Stimulated activated CD8-positive, alpha-beta memory T cell treated with anti-CD3 and anti-CD28 coated beads, Interleukin-4, amount 100 ng/mL, for 4 hours (primary cell): ENCODE measurements at places on chromosomes 4 and X.
A peak's percentile ranks its signal among the peaks of the same experiment; 100 is the strongest.

DNA sequence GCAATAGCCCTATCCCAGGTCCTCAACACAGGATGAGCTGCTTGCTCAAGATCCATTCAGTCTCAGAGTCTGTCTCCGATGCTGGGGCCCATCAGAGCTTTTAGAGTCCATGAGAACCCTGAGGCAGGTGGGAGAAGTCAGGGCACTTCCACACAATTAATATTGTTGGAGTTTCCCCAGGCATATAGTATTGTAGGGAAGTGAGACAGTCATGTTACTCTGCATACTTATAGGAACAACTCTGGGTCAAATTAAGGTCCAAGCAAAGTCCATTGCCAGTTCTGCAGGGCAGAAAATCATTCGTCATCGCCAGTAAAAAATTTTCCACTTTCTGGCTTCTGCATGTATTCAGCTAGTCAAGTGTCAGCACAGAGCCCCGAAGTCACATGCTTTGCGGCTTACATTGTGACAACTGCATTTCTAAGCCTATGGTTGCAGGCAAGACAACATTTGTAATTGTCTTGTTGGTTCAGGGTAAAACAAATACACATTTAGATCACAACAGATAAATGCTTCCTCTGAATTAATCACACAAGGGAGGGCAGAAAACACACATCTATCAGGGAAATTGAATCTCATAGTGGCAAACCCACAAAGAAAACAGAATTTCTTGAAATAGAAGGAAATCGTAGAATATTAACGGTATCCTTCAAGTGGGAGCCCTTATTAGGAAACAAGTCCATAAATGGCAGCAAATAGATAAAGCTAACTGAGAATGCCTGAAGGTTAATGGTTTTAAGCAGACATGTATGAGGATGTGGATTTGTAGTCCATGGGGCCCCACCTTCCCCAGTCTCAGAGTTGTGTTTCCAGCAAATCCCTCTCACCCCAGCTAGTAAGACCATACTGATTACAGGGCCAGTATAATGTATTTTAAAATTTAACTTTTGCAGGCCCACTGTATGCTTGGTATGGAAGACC lies 412.1 kb upstream of the RASGEF1B start:
- DNase-seq: no peak

- DNase-seq: peak; percentile 2
Observed at GRCh38 chr4:101730291-101731117, 60.0 kb upstream of the BANK1 start.

GRCh38 chr4:72564184-72564583 lies 4.8 kb downstream of the ADAMTS3 start:
- no peak for DNase-seq

DNA sequence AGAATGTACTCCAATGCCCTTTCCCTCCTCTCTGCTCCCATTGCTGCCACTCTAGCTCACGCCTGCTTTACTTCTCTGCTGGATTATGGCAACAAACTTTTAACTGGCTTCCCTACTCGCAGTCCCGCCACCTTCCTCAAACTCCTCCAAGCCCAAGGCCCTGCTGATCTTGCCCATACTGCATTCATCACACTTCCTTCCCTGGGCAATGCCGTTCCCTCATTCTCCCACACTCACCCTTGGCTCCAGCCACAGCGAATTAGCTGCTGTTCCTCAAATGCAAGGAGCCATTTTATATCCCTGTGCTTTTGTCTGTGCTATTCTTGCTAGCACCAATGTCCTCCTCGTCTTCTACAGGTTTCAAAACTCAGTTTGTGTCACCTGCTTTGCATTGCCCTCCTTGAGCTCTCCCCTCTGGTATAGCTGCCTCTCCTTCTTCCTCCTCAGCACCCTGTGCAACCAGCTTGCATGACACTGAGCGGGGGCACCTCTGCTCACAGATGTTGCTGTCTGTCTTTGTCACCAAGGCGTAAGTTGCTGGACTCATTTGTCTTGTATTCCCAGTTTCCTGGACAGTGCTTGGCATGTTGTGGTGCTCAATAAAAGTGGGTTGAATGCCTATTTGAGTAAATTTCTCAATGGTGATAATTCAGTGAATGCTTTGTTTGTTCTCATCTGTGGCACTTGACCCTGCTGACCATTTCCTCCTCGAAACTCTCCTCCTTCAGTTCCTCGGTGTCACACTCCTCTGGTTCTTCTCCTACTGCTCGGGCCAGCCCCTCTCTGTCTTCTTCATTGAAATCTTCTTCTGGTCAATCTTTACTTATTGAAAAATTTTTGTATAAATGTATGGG lies 22.4 kb upstream of the MGST2 start:
- DNase-seq: no peak

- DNase-seq: no peak
Observed at GRCh38 chr4:185916231-185916630, 104.2 kb upstream of the SORBS2 start.

GRCh38 chrX:119240356-119240755 lies 4.3 kb downstream of the PGRMC1 start:
- DNase-seq: no peak

DNA sequence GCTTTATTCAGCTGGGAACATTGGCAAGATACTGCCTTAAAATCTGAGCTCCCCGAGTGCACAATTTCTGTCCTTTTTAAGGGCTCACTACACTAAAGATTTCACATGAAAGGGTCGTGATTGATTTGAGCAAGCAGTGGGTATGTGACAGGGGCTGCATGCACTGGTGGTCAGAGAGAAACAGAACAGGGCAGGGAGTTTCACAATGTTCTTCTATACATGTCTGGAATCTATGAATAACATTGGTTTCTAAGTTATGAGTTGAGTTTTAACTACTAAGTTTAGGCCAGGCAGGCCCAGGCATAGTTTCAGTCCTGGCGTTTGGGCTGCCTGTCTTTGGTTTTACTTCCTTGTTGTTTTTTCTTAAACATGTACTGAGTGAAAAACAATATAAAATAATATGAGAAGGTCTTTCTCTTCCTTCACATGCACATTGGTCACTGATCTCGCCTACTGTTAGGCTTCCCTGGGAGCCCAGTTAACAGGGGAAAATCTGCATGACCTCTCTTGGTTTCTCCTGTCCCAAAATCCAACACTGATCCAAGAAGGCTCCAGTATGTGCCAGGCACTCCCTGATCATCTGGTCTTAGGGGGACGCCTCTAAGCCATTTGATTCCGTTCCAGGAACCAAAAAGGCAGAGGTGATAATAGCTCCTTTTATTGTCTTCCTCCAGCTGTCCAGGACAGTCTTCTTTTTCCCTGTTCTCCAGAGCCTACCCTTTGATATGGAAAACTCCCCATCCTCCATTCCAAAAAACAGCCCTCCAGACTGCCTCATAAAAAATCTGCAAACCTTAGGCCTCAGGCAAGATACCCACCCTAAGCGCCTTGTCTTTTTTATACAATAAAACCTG lies at the start of gene UGT2B17:
UGT2B17 (minus strand) TSS at position 51 of the 854 bp plus-strand sequence. CDS start 7,838 bp downstream, outside the sequence.
- DNase-seq: no peak

DNA sequence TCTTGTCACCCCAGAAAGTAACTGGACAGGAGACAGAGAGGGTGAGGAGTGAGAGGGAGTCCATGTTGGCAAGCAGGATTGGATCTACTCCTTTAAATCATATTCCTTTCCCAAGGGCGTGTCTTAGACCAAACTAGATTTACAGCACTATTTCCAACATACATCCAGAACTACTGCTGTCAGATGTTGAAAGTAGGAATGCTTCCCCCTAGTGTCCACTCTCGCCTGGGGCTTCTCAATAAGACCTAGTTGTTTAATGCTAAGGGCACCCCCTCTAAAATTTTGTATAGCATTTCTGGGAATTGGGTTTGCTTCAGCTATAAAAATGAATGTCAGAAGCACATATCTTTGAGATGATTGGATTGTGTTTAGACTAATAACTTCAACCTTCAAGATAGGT lies 13.3 kb downstream of the OFD1 start:
- DNase-seq: no peak

DNA sequence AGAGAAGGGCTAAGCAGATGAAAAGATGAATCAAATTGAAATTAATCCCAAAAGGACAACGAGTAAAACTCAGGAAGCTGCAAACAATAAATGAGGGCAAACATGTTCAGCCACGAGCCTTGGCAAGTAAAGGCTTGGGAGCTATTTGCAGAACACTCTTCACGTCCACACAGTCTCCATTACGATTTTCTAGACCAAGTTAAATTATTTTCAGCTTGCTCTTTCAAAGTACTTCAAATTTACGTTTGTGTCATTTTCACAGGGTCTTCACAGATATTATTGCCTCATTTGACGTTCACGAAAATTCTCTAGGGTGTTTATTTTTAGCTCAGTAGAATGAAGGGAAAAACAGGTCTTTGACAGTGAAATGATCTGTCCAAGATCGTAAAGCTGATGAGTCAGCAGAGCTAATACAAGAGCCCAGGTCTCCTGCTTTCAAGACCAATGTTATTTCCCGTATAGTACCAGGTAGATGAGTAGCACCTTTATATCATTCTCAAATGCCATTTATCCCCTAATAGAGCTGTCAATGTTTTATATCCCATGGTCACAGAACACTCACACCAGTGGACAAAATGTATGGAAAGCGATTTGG lies 20.9 kb downstream of the KLB start:
- no peak for DNase-seq

- DNase-seq: no peak
Observed at GRCh38 chr4:53730031-53730805, 138.9 kb upstream of the LNX1 start.

DNA sequence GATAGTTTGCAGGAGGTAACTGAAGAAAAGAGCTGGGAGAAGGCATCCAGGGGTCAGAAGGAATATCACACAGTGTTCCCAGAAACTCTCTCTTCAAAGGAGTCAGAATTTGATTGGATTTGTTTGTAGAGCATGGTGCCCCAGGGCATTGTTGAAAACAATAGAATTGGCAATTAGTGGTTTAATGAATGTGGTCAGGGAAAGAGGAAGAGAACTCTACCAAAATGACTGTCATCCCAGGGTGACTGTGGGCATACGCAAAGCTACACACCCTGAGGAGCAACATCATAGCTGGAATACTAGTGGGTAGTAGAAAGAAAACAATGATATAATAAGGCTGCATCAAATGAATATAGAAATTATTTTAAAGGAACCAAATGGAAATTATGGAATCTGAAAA lies 21.5 kb downstream of the TNIP2 start:
- DNase-seq: no peak

DNA sequence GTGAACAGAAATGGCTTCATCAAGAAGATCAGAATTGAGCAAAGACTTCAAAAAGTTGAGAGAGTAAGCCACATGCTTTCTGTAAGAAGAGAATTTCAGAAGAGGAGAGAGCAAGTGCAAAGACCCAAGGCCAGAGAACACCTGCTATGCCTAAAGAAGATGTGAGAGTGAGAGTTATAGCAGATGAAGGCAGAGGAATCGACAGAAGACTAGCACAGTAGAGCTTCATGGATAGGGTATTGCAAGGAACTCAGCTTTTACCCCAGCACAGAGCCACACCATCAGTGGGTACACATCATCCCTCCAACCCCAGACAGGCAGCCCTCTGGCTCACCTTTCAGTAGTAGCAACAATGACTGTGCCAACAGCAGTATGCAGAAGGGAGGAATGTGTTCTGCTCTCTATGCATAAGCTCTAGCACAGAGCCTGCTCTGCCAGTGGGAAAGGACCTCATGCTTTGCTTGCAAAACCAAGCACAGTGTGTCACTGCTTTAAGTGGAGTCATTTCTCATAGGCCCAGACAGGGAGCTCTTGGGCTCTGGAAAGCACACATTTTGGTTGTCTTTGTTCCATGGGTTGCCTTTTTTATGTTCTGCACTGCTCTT lies 318.6 kb downstream of the NAF1 start:
- DNase-seq: no peak

- DNase-seq: no peak
Observed at GRCh38 chr4:18508786-18509185, 487.2 kb upstream of the LCORL start.

GRCh38 chrX:41759817-41760216 lies 35.8 kb downstream of the GPR82 start:
- DNase-seq: no peak

DNA sequence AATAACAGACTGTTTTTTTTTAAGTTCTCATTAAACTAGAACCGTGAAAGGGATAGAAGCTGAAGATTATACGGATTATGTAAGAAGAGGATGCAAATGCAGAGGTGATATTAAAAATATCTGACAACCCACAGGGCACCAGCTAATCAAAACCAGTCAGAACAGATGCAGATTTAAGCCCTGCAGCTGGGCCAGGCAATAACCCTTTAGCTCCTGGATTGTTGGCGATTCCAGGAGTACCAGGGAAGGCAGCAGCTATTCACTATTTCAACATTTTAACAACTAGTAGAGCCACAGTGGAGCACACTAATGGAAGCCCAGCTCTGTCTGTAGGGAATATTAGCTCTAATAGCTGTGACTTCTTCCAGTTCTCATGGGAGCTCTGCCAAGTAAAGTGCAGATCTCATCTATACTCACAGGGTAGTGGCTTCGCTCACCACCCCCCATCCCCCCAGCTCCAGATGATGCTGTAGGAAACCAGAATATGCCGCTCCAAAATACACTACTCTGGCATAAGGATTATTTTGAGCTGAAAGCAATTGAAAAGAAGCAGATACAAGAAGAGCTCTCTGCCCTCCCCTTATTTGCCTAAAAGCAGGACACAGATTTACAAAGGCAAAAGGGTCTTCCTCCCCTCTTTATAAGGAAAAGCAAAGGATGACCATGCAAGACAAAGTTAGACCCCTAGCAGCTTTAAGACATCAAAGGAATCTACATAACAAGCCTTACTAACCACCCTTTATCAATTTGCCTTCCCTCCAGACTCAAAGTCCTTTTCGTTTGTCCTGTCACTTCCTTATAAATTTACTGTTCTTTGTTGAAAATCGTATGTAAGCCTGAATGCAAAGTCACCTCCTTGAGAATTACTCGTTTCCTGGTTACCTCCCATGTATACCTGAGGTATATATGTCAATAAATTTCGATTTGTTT lies 13.7 kb downstream of the SCD5 start:
- no peak for DNase-seq

GRCh38 chr4:153510252-153511001 lies 44.3 kb downstream of the TMEM131L start:
- no peak for DNase-seq

GRCh38 chrX:49761481-49761880 lies 65.7 kb upstream of the PAGE1 start:
- DNase-seq: no peak

DNA sequence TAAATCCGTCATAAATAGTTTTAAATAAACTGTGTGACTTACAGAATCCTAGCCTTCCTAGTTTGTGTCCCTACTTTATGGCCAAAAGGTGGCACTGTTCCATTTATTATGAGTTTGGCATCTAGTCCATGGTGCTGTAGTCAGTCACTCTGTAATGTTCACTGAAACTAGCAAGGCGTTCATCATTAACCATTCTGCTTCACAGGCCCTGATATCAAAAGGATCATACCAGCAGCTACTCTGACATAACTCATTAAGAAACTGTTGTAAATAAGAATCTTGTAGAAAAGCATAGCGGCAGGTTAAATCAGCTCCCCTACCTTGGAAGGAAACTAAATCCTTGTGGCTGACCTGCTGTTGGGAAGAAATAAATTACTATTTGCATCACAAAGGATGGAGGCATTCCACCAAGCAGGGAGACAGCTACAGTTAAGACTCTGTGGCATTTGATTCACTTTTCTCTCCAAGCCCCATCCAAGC lies 919.6 kb upstream of the DIAPH2 start:
- no peak for DNase-seq

DNA sequence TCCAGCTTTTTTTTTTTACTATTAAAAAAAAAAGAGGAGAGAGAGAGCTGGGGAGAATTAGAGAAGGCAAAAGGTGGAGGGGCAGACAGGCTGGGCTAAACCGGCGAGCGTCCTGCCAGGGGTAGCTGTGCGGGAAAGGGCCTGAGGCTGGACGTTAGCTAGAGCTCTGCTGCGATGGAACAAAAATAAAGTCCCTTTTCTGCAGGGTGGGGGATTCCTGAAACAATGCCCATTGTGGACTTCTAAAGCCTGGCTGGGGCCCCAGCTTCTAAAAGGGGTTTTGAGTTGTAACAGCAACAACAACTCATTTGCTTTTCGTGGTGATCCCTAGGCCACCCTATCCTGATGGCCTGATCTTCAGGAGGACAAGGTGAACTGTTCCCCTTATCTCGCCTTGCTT lies 311.7 kb downstream of the FBXW7 start:
- no peak for DNase-seq
